Right renal cortex interstitium (tissue), 3 donors: ENCODE measurements at places on chromosomes 2 and 18.

- no peak for DNase-seq
These were observed 38.1 kb downstream of the ALPK2 start for GRCh38 chr18:58590839-58591238.

DNA sequence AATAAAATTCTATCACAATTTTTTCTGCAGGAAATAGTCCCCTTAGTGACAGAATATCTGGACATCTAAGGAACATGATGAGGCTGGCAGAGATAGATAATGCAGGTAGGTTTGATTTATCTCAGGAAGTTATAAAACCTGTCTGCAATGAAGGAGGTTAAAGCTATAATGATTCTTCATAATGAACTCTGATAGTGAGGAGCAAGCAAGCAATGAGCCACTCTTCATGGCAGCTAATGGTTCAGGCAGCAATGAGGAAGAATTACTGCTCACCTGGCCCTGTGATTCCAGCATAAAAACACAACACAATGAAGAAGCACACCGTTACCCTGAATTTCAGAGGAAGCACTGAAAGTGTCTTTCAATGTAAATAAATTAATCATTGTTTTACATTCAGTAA is 599.6 kb upstream of the PKDCC start:
- DNase-seq = no peak

DNA sequence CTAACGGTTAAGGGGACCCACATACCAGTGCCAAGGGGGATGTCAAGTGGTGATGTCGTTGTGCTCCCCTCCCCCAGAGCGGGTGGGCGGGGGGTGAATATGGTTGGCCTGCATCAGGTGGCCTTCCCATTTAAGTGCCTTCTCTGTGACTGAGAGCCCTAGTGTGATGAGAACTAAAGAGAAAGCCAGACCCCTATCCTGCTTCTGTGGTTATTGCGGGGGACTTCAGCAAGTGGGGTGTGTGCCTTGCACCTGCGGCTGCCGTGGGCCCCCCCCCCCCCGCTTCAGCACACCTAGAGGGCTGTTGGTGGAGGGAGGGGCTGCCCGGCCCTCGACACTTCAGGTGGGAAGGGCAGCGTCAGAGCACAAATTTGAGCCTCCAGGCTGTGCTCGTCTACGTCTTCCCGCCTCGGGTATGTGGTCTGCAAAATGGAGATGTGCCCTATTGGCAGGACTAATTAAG is 6.1 kb downstream of the CTDSP1 start:
- DNase-seq = no peak

- DNase-seq = no peak
These were observed 27.6 kb downstream of the STK17B start for GRCh38 chr2:196143730-196144131.

DNA sequence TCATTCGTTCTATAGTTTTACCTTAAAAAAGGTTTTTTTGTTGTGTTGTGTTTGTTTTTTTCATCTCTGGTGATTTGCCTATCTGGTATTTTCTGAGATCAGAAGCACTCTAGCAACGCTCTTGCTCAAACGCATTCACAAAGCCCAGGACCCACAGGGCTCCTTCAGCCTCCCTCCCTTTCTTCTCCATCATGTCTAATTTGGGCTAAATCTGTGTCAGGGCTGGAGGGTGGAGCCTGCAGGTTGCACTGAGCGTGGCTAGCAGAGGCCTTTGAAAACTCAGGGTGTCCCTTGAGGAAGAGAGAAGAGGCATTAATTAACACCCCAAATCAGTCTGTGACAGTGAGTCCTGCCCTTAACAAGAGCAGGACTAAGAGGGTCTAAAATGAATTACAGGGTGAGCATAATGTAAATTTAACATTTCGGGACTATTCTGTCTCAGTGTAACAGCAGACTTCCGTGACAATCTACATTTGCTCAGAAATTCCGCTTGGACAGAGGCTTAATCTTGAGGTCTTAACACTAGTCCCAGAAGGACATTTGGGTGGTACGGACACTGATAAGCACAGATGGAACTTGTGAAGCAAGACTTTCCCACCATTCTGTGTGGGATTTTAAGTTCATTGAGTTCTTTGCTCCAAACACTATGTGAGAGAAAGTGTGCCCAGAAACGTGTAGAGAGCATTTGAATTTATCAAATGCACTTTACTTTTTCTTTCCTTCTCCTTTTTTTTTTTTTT is 174.4 kb upstream of the APCDD1 start:
- no peak for DNase-seq

- DNase-seq = no peak
These were observed 37.7 kb upstream of the CTDP1 start for GRCh38 chr18:79641722-79642497.

- no peak for DNase-seq
These were observed 258.5 kb downstream of the DOK6 start for GRCh38 chr18:69659142-69659651.

DNA sequence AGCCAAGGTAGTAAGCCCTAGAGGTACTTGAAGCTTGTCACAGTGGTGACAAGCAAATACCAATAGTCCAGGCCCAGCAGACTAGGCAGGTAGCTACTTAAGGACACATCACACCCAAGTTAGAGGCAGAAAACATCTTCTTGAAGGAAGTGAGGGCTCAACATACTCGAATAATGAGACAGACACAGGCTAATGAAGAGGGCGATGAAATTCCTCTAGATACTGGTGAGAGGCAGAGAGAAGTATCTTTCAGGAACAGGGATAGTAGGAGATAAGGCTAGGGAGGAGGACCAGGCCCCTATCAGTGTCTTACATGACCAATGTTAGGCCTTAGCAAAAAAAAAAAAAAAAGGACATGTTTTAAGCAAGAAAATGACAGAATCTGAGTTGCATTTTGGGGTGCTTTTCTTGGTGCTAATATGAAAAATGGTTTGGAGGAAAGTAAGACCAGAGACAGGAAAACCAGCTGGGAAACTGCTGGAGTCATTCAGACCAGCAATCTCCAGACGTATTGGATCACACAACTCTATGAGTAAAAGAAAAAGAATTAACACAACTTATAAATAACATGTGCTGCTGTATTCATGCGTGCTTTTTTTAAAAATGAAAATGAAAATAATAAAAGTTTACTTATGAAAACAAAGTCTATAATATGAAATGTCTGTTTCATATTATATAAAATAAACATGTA is 37.7 kb downstream of the COBLL1 start:
- no peak for DNase-seq

DNA sequence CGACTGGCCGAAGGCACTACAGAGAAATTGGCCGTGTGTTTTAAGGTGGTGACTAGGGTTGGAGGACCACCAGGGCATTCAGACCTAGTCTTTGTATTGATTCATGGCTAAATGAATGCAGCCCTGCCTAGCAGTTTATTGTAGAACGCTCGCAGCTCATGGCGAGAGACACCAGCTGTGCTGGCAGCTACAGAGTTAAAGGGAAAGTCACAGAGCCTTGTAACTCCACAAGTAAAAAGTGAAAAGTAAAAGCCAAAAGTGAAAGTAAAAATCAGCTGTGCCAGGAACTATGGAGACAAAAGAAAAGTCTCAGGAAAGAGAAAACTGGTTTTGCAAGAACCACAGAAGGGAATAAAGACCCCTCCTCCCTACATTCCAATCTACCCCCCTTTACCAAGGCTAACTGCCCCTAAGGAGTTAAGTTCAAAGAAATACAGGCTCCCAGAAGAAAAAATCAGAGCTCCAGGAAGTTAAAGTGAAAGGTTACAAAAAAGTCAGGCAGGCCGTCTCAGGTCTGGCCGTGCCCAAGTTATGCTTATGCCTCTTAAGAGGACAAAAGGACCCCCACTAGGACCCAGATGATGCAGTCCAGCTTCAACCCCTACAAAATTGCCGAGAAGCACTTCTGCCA is 46.4 kb upstream of the SELENOI start:
- DNase-seq = peak; percentile 60

DNA sequence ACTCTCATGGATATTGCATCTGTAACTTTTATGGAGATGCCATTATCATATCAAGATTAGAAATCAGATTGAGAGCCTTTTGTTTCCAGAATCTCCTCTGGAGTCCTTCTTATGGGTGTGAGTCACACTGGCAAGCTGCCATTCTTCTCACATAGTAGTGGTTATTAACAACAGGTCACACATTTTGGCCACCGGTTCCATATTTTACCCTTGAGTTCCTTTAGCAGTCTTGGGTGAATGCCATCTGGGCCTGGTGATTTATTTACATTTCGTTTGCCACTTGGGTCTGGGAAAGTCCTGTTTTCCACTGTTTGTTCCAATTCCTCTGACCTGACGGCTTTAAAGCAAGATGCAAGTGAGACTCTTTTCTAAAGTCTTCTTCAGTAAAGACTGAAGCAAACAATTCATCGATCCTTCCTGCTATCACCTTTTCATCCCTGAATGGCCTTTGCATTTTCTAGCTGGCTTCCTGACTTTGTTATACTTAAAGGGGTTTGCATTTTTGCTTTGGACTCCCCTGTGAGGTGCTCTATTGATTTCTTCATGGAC is 80.5 kb upstream of the CAVIN2 start:
- no peak for DNase-seq

DNA sequence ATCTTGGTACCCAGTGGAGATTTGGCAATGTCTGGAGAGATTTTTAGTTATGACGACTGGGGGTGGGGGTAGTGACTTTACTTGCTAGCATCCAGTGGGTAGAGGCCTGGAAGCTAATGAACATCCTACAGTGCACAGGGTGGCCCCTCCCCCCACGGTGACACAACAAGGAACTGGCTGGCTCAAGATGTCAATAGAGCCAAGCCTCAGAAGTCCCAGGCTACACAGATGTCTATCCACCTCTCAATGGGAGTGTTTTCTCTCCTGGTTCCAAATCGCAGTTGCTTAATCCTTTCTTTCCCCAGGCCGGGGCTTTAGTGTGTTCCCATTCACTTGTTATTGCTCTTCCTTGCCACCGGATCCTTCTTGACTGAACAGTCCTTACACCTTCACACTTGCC is 9.3 kb upstream of the CCBE1 start:
- no peak for DNase-seq

- no peak for DNase-seq
These were observed 117.6 kb upstream of the EML6 start for GRCh38 chr2:54605836-54606235.

- no peak for DNase-seq
These were observed 267.5 kb downstream of the TGIF1 start for GRCh38 chr18:3717376-3718025.

GRCh38 chr2:138321458-138321857 is 180.1 kb upstream of the SPOPL start:
- DNase-seq = no peak

DNA sequence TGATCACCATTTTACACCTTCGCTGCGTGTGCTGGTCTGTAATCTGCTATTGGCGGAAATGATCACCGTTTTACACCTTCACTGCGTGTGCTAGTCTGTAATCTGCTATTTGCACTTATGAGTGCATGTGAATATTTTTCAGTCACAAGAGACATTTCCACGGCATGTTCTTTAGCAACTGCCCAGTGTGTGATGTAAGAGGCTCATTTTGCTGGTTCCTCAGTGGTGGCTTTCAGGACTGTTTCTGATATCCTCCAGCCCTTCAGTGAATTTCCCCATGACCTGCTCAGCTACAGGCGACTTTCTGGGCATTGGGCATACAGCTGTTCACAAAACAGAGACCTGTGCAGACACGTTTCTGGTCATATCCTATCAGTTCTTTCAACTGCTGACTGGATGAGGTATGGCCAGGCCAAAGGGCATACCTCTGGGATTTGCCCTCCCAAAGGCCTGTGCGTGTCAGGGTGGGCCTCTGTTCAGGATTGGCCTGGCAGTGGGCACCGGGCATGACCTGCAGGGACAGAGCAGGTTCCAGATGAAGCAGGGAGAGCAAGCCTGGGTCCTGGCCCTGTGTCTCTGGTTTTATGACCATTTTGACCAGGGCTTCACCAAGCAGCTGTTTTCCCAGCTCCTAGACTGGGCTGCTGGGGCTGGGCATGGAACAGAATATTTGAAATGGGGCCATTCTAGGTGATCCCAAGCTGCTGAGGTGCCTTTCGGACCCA is 521 bp upstream of the PROM2 start:
- DNase-seq = no peak

- DNase-seq = no peak
These were observed 404.9 kb downstream of the CPS1 start for GRCh38 chr2:210961249-210961648.

DNA sequence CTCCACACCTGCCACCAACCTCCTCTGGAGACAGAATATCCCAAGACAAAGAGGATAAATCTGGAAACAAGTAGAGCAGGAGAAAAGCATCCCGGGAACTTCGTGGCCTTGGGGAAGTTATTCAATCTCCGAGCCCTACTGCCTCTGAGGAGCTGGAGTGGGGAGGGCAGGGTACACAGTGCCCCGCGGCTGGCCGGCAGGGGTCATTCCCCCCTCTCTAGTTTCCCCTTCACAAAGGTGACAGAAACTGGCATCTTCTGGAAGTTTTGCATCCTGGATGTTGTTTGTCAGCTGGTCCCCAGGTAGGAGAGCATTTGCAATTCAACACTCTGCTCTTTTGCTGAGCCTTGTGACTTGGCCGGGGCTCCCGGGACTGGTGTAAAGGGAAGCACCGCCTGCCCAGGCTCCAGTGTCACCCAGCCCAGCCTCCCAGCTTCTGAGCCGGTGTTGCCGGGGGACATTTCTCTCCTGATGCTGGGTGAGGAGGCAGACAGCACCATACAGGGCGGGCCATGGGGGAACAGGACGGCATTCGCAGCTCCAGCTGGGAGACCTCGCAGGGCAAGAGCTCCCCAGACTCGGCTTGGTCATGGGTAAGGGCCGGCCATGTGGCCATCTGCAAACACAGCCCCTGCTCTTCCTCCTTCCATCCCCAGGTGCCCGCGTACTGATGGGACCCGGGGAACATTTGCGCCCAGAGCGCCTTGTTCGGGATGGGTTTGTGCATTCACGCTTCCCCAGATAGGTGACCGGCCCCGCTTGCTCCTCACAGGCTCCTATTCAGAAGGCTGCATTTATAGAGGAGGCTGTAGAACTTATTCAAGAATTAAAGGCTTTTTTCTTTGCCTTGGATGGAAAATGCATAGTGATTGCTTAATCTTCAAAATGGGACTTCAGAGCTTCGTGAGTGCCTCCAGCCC is 7.4 kb upstream of the NTSR2 start:
- no peak for DNase-seq
